ENCODE measurements at places on chromosomes 16 and 17. TPM values are rescaled to one million over a fixed set of nuclear protein-coding genes. Genes with fewer than 3 reads are reported as not detected.

The TRPV2 gene
- 35.9 TPM for total RNA-seq

The VEZF1 gene
- total RNA-seq: 69.2 TPM

The KRT31 gene
- total RNA-seq: not detected

The HS3ST3A1 gene
- total RNA-seq: 0.29 TPM

The SULT1A3 gene
- 4.4 TPM for total RNA-seq

The MGAT5B gene
- total RNA-seq: 1.4 TPM

The PRCD gene
- total RNA-seq: 0.65 TPM

The RNF112 gene
- not detected for total RNA-seq

The MT1H gene
- not detected for total RNA-seq

The GAS7 gene
- under 0.01 TPM for total RNA-seq

The ABCA6 gene
- 36.3 TPM for total RNA-seq

The SKA2 gene
- 120 TPM for total RNA-seq

The ZNF830 gene
- total RNA-seq: 14.9 TPM

The KREMEN2 gene
- total RNA-seq: not detected

The ACSM3 gene
- total RNA-seq: 22.2 TPM

The ZNF385C gene
- not detected for total RNA-seq

The CCL8 gene
- not detected for total RNA-seq

The ZMYND15 gene
- 0.27 TPM for total RNA-seq

The CES4A gene
- total RNA-seq: 1.6 TPM

The LRRC75A gene
- total RNA-seq: 1.6 TPM

The INTS2 gene
- 21.7 TPM for total RNA-seq

The NOXO1 gene
- 0.40 TPM for total RNA-seq

The PDE6G gene
- total RNA-seq: 0.86 TPM

The SLC5A11 gene
- total RNA-seq: not detected

The ABCA8 gene
- 15.8 TPM for total RNA-seq

The RUNDC3A gene
- not detected for total RNA-seq

The CNTNAP4 gene
- total RNA-seq: not detected

The ZP2 gene
- total RNA-seq: not detected

The VKORC1 gene
- 65.3 TPM for total RNA-seq

The IRF8 gene
- 0.13 TPM for total RNA-seq

The ABCC11 gene
- under 0.01 TPM for total RNA-seq

The KDM8 gene
- total RNA-seq: 3.2 TPM

The SPNS2 gene
- 13.4 TPM for total RNA-seq

The SLFN11 gene
- total RNA-seq: 202 TPM

The NGFR gene
- not detected for total RNA-seq

The CCL7 gene
- total RNA-seq: 0.53 TPM

The TPSD1 gene
- not detected for total RNA-seq

The RAB40B gene
- total RNA-seq: 3.9 TPM

The KRT28 gene
- not detected for total RNA-seq
